H1 (cell line): ENCODE measurements at places on chromosomes 3 and 15. TPM values are rescaled to one million over a fixed set of nuclear protein-coding genes. Genes with fewer than 3 reads are reported as not detected.

SEMA6D gene
- 2.5 and 3.8 TPM in 2 replicates for polyA plus RNA-seq

FBN1 gene
- 2.2 and 3.0 TPM in 2 replicates for polyA plus RNA-seq

GASK1A gene
- 4.7 and 5.2 TPM in 2 replicates for polyA plus RNA-seq

ANKRD63 gene
- polyA plus RNA-seq: 0.16 and 0.18 TPM in 2 replicates

GATA2 gene
- polyA plus RNA-seq: 0.03 and 0.22 TPM in 2 replicates

LHFPL4 gene
- polyA plus RNA-seq: 5.0 and 5.5 TPM in 2 replicates

TPRG1 gene
- 0.11 and 0.47 TPM in 2 replicates for polyA plus RNA-seq
